ENCODE measurements at places on chromosomes 13 and 19.

- DNase-seq, result no peak
Measured at GRCh38 chr13:41897126-41897525, 63.8 kb downstream of the VWA8 start.

DNA sequence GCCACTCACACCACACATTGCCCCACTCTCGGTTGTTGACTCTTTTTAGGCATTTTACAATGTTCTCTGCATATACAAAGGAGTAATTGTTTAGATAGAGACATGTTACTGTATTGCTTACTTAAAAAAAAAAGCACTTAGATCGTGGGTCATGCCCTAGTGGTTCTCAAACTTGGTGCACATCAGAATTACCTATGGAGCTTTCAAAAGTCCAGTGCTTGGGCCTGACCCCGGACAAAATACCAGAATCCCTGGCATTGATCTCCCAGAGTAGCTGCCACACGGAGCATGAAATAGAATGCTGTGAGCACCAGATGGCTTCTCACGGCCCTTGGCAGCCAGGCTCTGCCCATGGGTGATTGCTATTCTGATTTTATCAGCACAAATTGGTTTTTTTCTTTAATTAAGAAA, 20.0 kb downstream of the ACP7 start:
- DNase-seq, result no peak

- no peak for DNase-seq
Measured at GRCh38 chr19:6225232-6225865, 54.4 kb downstream of the MLLT1 start.

GRCh38 chr19:47112166-47112996, 1.2 kb downstream of the ZC3H4 start:
- DNase-seq, result no peak

DNA sequence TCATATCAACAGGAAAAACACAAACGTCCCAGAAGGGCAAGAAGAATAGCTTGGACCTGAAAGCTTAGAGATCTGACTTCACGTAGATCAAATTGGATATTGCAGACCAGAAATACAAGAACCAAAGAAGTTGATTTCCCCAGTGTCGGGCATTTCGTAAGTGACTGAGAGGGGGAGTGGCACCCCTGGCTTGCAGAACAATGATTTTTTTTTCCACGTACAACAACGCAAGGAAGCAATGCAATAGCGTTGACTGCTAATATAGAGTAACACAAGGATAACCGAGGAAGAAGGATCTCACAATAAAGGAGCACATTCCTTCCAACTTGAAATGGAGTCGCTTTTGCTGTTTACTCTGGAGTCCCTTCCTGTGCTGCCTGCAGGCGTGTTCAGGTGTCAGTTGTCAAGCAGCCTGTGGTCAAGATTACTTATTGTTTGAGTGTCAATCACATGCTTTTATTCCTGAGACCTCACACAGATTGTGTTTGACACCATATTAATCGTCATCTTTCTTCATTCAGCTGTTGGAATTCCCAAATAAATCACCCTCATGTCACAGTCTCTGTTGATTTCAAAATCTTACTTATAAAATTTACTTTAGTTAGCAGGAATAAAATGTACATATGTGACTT, 139.4 kb downstream of the FREM2 start:
- DNase-seq, result no peak

- DNase-seq, result no peak
Measured at GRCh38 chr19:591099-591958, 1.6 kb downstream of the HCN2 start.

GRCh38 chr13:41286370-41286769, 23.0 kb upstream of the MTRF1 start:
- DNase-seq, result no peak

DNA sequence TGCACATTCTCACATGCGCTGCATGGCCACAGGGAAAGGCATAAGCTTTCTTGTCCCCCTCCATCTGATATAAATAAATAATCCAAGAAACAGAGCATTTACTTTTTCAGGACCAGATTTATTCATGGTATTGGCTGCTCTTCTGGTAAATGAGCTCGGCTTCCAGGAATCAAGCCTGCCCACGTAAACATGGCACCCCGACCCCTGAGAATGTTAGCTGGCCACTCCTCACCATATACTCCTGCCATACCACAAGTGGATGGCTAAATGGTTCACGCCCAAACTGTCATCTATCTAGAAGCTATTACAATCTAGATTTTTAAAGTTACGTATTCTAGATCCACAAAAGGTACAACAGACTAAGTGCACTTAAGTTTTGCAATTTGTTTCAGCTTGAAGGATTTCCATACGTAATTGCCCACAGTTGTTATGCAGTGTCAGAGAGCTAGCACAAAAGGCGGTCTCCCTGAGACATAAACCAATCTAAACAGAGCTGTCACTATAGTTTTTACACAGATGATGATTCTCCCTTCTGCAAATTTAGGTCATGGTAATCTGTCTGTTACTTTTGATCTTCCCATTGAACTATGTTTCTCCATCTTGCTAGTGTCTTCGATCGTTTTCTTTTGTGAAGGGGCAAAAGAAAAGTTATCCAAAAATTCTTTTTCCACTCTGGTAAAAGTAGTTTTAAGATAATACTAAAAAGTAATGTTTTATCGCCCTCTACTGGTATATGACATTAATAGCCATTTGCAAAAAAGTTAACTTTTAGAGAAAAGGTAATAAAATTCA, 16.2 kb upstream of the FOXO1 start:
- DNase-seq, result no peak

DNA sequence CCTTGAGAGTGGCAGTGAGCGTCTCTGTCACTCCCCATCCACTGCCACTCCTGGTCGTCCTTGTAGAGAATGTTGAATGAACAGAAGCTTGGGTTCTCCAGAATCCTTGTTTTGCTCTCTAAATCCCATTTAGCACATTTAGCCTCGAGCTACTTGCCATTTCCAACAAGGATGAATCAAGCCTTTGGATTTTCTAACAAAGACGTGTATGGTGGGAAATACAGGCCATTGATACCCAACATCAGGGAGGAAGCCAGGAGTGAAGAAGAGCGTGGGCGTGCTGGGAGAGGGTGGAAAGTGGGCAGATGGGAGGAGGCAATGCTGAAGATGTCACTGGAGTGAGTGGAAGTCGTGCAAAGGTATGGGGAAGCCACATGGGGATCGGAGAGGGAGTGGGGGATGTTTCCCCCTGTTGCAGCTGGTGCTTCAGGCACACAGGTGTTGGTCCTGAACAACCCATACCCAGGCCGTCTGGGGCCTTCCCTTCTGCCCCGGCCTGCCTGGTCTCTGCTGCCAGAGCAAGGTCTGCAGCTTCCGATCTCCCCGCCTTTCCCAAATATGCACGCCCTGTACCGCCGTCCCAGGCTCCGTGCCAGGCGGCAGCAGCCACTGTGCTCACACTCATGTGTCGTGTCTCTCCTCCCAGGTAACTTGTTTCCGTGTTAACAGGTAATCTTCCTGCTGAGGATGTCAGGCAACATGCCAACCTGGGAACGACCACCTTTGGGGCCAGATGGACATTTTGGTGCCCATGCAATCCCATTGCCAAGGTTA, 48.7 kb downstream of the ZIC5 start:
- no peak for DNase-seq

- DNase-seq, result no peak
Measured at GRCh38 chr13:44142540-44142867, 231.1 kb upstream of the SERP2 start.

GRCh38 chr19:19134687-19135158, 3.6 kb downstream of the TMEM161A start:
- DNase-seq, result peak; percentile 36

GRCh38 chr13:57784633-57785032, 153.1 kb downstream of the PCDH17 start:
- no peak for DNase-seq

DNA sequence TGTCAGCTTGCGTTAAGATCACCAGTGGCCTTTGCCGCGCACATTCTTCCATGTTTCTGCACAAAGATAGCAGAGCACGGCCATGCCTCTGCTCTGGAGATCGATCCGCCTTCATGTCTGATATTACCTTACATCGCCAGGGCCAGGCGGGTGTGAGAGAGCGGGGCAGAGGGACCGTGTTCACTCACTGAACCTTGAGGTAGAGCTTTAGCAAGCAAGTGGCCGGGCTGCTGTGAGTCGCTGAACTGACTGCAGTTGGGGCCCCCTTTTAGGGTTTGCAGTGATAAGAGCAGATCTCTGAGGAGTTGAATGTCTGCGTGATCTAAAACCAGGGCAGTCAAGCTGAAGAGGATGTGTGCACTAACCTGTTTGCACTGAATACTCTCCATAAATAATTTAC, 275.4 kb upstream of the OBI1 start:
- DNase-seq, result no peak

DNA sequence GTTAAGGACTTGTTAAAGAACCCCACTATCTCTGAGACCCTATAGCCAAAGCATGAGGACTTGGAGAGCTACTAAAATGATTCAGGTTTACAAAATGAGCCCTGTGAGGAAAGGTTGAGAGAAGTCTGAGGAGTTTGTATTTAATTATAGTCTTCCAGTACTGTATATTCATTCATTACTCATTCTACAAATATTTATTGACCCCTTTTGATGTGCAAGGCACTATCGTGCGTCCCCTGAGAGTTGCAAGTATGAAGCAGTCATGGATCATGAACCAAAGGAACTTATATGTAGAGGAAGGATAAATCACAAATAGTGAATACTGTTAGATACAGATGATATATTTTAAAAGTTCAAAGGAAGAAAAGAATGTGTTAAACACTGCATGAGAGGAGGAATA, 84.4 kb downstream of the DNAJC15 start:
- DNase-seq, result no peak

- no peak for DNase-seq
Measured at GRCh38 chr19:13401388-13401787, 104.9 kb downstream of the CACNA1A start.

DNA sequence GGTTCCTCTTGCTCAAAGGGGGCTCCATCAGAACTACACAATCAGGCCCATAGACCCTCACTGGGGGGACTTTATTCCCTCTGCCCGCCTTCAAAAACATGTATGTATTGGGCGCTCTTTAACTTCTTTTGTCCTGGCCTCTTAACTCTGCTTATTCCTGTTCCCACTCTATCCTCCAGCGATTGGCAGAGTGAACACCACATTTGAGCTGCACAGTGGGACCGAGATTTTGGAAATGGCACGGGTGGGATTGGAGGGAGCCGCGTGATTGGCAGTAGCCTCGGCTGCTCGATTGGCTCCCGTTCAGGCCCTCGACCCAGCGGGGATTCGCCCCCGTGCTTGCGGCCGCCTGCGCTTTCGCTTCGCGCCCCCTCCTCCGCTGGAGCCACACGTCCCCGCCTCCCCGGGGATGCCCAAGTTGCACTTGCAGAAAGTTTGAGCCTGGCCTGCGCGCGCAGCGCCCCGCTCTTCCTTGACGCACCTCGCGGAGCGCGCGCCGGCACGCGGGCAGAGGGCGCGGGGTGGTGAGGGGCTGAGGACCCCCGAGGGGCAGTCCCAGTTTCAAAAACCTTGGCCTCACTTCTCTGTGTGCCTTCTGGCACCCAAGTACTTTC, at the start of gene ZIC5:
ZIC5 (minus strand) TSS at position 192 of the 614 bp plus-strand sequence; CDS start at position 28, 164 bp downstream.
- DNase-seq, result no peak

- no peak for DNase-seq
Measured at GRCh38 chr13:72397265-72397664, 330.2 kb downstream of the MZT1 start.

GRCh38 chr19:531753-532560, at the start of gene CDC34:
TSS of gene CDC34 (plus strand) at chr19:531760. CDS start at chr19:531932, 172 bp downstream.
- DNase-seq, result no peak

- no peak for DNase-seq
Measured at GRCh38 chr19:17423429-17424208, 3.8 kb downstream of the MVB12A start.

GRCh38 chr19:3902317-3902973, 22.0 kb downstream of the ATCAY start:
- no peak for DNase-seq

GRCh38 chr19:2394442-2395292, 32.7 kb downstream of the TIMM13 start:
- no peak for DNase-seq

GRCh38 chr13:99661791-99662190, 160.5 kb downstream of the TM9SF2 start:
- DNase-seq, result no peak

DNA sequence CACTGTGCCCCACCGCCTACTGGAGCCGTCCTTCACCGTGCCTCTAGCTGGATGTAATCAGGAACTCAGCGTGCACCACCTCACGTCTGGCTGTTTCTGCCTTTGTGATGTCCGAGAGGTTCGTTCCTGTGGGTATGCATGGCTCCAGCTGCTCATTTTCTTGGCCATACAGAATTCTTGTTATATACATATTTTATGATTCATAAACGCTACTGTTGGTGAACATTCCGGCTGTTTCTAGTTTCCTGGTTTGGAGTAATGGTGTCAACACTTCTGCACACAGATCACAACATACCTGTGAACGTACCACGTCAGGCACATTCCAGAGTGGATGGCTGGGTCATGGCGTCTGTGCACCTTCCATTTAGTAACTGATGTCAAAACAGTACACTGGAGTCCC, 14.6 kb downstream of the DCUN1D2 start:
- DNase-seq, result no peak

DNA sequence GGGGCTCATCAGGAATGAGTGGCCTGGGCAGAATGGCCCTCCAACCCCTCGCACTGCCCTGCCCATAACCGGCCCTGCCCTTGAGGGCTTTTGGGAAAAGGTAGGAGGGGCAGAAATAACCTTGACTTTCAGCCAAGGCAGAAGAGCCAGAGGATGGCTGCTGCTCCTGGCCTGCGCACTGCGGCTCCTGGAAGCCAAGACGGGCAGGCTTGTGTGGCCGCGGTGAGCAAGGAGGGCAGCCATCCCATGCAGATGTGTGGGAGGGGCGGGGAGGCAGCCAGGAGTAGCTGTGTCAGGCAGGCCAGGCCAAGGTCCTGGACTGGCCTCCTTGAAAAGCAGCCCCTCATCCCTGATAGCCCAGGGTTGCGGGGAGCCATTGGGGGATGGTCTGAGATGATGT, 57.6 kb upstream of the URI1 start:
- no peak for DNase-seq

GRCh38 chr19:8088752-8089663, 36.4 kb downstream of the CCL25 start:
- DNase-seq, result no peak

DNA sequence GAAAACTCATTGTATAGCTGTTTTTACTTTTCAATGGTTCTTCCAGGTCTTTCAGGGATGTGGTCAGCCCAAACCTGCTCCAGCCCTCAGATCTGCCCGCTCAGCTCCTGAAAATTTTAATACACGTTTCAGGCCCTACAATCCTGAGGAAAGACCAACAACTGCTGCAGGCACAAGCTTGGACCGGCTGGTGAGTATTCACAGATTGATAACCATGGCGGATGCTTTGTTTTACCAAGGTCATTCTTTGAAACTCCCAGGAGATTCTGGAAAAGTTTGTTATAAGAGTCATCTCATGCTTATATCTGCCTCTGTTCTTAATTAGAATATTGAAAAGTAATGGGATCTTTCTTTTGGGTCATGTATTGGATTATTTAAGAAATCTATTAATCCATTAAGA, 173.5 kb downstream of the DCT start:
- DNase-seq, result no peak

DNA sequence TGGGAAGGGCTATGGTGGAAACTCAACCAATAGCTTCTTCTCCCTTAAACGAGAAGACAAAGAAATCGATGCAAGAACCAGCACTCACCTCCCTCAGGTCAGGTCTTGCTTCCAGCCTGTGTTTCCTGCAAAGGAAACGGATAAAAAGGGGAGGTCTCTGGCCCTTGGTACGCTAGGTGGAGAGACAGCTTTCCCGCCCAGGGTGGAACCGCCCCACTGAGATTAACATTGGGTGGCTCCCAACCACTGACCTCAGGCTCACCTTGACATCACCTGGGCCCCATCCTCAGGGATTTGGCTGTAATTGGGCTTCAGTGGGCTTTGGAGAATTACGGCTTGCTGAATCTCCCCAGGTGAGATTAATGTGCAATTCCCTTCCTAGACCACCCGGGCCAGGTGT, at the start of gene NLRP7:
NLRP7 (minus strand) TSS at position 150 of the 400 bp plus-strand sequence.
- DNase-seq, result no peak

- DNase-seq, result no peak
Measured at GRCh38 chr13:43071824-43072223, 48.4 kb downstream of the DNAJC15 start.

Measured in NCI-H1417 treated with DMSO at 0.1 percent for 48 hours (cell line).